ENCODE measurements at places on chromosomes 3 and 15. TPM values are rescaled to one million over a fixed set of nuclear protein-coding genes. Genes with fewer than 3 reads are reported as not detected.

DNA sequence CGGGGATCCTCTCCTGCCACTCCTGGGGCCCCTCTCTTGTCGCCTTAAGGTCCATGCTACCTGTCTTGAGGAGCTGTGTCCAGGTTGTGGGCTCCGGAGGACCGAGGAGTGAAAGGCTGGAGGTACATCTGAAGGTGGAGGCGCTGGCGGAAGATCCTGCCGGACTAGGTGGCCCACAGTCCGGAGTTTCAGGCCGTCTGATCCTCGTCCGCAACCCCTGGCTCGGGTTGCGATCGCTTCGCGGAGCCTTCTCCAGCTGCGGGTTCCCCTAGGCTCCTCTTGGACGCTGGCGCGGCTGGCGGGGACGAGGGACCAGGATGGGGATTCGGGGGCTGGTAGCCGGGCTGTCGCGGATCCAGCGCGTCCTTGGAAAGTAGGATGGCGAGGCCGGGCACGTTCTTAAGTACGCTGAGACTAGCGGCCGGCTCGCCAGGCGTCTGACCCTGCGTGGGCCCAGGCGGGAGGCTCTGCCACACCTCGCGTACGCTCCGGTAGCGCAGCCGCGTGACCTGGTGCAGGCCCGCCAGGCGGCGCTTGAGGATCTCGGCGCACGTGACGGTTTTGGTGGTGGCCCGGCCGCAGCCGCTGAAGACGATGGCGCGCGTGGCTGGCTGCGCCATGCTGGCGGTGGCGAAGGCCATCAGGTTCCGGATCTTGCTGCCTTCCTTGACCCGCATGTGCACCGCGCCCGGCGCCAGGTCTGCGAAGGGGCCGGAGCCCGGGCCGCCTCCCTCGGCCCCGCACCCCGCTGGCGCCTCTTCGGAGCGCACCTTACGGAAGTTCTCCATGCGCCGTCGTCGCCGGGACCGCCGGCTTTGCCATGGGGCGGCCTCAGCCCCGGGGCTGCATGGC, 550 bp downstream of the RPP25 start:
- DNase-seq, result peak; percentile 93

The CYP11A1 gene
- 1.5 TPM for total RNA-seq

DNA sequence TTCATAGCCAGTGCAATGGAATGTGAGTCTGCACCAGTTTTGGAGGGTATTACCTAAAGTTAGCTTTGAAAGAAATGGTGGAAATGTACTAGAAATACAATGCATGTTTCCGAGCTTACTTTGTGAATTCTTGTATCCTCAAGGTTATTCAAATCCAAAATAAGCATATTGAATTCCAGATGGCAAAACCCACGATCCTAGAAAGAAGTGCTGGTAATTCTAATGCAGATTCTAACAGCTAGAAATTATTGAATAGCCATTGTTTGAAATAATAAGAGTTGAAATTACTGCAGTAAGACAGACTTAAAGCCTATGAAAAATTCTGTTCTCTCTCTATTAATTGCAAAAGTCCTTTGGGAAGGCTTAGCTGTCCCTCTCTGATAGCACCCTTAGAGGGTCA, 258.4 kb downstream of the CHL1 start:
- no peak for DNase-seq

The MKRN2OS gene
- total RNA-seq, result not detected

DNA sequence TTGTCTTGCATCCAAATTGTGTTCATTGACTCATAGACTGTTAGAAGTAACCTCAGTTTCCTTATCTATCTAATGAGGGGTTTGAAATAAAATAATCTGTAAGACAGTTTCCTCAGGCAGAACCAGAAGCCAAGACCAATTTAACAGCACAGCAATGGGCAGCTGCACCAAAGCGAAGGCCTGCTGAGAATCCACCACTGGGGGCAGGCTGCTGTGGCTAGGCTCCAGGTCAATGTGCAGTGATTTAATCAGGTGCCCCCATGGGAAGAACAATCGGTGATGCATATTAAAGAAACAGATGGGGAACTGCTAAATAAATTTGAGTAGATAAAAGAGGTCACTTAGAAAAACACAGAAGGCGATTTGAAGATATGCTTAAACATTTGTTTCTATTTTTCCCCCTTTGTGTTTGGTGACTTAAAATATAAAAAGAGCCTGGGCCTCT, 28.0 kb upstream of the TMOD3 start:
- peak; percentile 33 for DNase-seq

All from right cardiac atrium (tissue), 5 donors.